ENCODE measurements at places on chromosomes 5 and 9. TPM values are rescaled to one million over a fixed set of nuclear protein-coding genes. Genes with fewer than 3 reads are reported as not detected.

Gene SPINK6
- total RNA-seq, result not detected

Gene SPATA31A3
- total RNA-seq, result not detected

Gene PCDHGB2
- 7.6 TPM for total RNA-seq

Gene GAPT
- total RNA-seq, result 0.92 TPM

Gene DOK3
- 4.4 TPM for total RNA-seq

Gene INSYN2B
- 7.4 TPM for total RNA-seq

Gene KIF4B
- 0.46 TPM for total RNA-seq

Gene OBP2A
- total RNA-seq, result not detected

Gene FAM200C
- 28.6 TPM for total RNA-seq

Gene OTULINL
- 14.1 TPM for total RNA-seq

Gene ZFP37
- 17.5 TPM for total RNA-seq

Gene TAF11L5
- not detected for total RNA-seq

Gene GPR150
- 0.23 TPM for total RNA-seq

Gene OR13C4
- not detected for total RNA-seq

Gene SPINK4
- not detected for total RNA-seq

Gene CDC20B
- total RNA-seq, result 1.6 TPM

Gene NOXA1
- 1.6 TPM for total RNA-seq

Gene PRELID2
- 39.0 TPM for total RNA-seq

Gene GRM6
- total RNA-seq, result 0.23 TPM

Gene CCDC152
- 14.1 TPM for total RNA-seq

Gene GNA14
- 1.4 TPM for total RNA-seq

Gene MEIKIN
- total RNA-seq, result 0.46 TPM

Gene CTXN3
- total RNA-seq, result 8.5 TPM

Gene LCN12
- total RNA-seq, result 0.46 TPM

Gene SLC25A51
- 103 TPM for total RNA-seq

Gene TSSK1B
- total RNA-seq, result not detected

Gene GHR
- total RNA-seq, result 6.0 TPM

Gene PCDHGA2
- total RNA-seq, result 8.5 TPM

Gene ADAMTS12
- 5.8 TPM for total RNA-seq

Gene RNF20
- total RNA-seq, result 40.1 TPM

Gene RRAGA
- 83.7 TPM for total RNA-seq

Gene TMEM215
- total RNA-seq, result 9.0 TPM

Gene TXNDC8
- total RNA-seq, result not detected

Gene FBP1
- total RNA-seq, result 1.2 TPM

Gene DND1
- total RNA-seq, result 0.69 TPM

Gene TNC
- 112 TPM for total RNA-seq

Gene ADAMTS6
- total RNA-seq, result 27.5 TPM

Gene PCDHGA7
- 7.6 TPM for total RNA-seq

Gene IL9
- not detected for total RNA-seq

Gene GARNL3
- 87.4 TPM for total RNA-seq

Gene PRUNE2
- total RNA-seq, result 35.8 TPM

Gene PLPP7
- total RNA-seq, result 9.2 TPM

Gene NEURL1B
- 26.8 TPM for total RNA-seq

Gene LRRC19
- not detected for total RNA-seq

Gene PCDH12
- 3.2 TPM for total RNA-seq

Gene PCDHGA5
- 7.2 TPM for total RNA-seq

Gene GRXCR2
- not detected for total RNA-seq

Gene PIP5K1B
- total RNA-seq, result 7.6 TPM

Gene HAPLN1
- 15.9 TPM for total RNA-seq

Gene MPDZ
- total RNA-seq, result 64.1 TPM

Gene FOXD4
- total RNA-seq, result 1.6 TPM

Gene IL31RA
- total RNA-seq, result 0.23 TPM

Gene CNOT8
- total RNA-seq, result 76.8 TPM
